ENCODE measurements at places on chromosomes 16 and 17. TPM values are rescaled to one million over a fixed set of nuclear protein-coding genes. Genes with fewer than 3 reads are reported as not detected.

- no peak for DNase-seq
Observed at GRCh38 chr16:23128056-23128455, 21.2 kb downstream of the USP31 start.

DNA sequence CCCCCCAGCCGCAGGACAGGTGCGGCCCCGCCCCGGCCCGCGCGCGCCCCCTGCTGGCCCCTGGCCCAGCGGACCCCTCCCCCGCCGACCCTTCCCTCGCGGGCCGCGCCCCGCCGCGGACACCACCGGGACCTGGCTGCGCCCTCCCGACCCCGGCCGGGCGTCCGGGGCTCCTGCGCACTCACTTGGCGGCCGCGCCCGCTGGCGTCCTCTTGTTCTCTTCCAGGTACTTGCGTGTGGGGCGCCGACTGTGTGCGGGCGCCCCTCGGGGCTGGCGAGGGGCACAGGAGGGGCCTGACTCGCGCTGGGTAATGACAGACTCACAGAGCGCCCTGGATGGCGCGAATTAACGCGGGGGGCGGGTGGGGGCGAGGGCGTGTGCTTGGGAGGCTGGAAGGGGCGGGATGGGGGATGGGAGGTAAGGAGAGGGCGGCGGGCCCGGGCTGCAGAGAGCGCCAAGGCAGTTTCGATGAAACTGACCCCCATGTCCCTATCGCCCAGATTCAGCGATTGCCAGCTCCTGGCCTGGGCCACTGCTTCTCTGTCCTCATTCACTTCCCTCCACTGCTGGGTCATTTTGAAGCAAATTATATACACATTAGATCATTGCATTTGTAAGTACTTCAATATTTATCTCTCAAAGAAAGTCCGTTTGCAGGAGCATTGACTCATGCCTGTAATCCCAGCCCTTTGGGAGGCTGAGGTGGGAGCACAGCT is 445 bp upstream of the DBNDD1 start:
- DNase-seq, result no peak

Gene WNT9B
- not detected for total RNA-seq

- no peak for DNase-seq
Observed at GRCh38 chr17:20565711-20566110, 13.8 kb upstream of the CDRT15L2 start.

Gene PRSS22
- total RNA-seq, result 0.36 TPM

Gene HBM
- total RNA-seq, result 10.4 TPM

GRCh38 chr17:48162306-48162934 is 54.9 kb downstream of the SNX11 start:
- DNase-seq, result no peak

DNA sequence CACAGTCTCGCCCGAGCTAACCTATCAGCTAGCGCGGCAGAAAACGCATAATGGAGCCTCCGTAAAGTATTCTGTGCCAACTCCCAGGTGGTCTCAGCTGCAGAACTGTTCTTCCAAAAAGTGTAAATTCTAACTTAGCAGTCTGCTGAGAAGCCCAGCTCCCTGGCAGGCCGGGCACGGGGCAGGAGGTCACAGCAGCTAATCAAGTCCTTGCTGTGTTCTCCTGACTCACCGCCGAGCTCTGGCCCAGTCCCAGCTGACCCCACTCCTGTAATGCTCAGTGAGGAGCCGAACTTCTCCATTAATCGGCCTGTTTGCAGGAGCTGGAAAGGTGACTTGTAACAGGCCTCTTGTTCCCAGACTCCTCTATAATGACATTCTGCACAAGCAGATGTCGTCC is 193.3 kb downstream of the IRX3 start:
- no peak for DNase-seq

Gene MEFV
- 3.0 TPM for total RNA-seq

Gene SCARF1
- total RNA-seq, result 25.2 TPM

Gene KRT23
- 0.53 TPM for total RNA-seq
